IgD-negative memory B cell (primary cell): ENCODE measurements at places on chromosomes 3 and 15. TPM values are rescaled to one million over a fixed set of nuclear protein-coding genes. Genes with fewer than 3 reads are reported as not detected.

Gene ADGRG7
- not detected for polyA plus RNA-seq

Gene CKMT1A
- polyA plus RNA-seq: not detected

Gene UROC1
- not detected for polyA plus RNA-seq

Gene UBP1
- polyA plus RNA-seq: 9.3 TPM

Gene ARPP19
- 64.6 TPM for polyA plus RNA-seq

Gene GPR87
- polyA plus RNA-seq: not detected

Gene TRH
- not detected for polyA plus RNA-seq

Gene CHRFAM7A
- polyA plus RNA-seq: not detected

Gene CATSPER2
- polyA plus RNA-seq: 3.2 TPM

Gene C3orf52
- polyA plus RNA-seq: 0.50 TPM

Gene IMPG2
- polyA plus RNA-seq: 0.05 TPM

Gene SNURF
- 15.7 TPM for polyA plus RNA-seq
